ENCODE measurements at places on chromosomes 12 and 14. TPM values are rescaled to one million over a fixed set of nuclear protein-coding genes. Genes with fewer than 3 reads are reported as not detected.

- H3K27ac ChIP-seq: no peak overlapping the region
- DNase-seq: no peak
- H3K4me3 ChIP-seq: no peak overlapping the region
- no peaks in the 10 kb centered on the region for H3K36me3 ChIP-seq
- H3K27me3 ChIP-seq: no peaks in the 10 kb centered on the region
These were observed 542.1 kb upstream of the ATP2B1 start for GRCh38 chr12:90250766-90251165.

GRCh38 chr12:76670776-76671175, 93.1 kb upstream of the ZDHHC17 start:
- H3K27ac ChIP-seq: peak overlapping the region; percentile 22
- no peak overlapping the region for H3K4me3 ChIP-seq
- peak; percentile 68 for DNase-seq
- no peaks in the 10 kb centered on the region for H3K27me3 ChIP-seq

DNA sequence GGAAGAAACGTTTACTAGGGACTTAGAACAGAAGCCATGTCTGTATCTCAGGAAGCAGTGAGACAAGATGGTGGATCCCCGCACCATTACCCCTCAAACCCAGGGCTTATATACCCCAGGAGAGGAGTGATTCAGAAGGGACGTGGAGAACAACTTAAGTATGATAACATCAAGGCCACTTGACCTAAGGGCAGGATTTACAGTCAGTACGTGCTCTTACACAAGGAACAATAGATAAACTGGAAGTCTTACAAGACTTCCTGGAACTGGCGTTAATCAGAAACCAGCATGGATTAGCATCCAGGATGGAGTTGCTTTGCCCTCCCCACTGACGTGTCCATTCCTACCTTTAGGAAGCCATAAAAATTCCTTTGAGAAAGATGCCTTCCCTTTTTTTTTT, 8.6 kb upstream of the ETFBKMT start:
- DNase-seq: peak; percentile 6
- peaks cover 39% of the 10 kb centered on the region for H3K4me1 ChIP-seq
- H3K27me3 ChIP-seq: peaks cover 2% of the 10 kb centered on the region
- no peaks in the 10 kb centered on the region for H3K36me3 ChIP-seq
- no peak overlapping the region for H3K4me3 ChIP-seq

- no peaks in the 10 kb centered on the region for H3K27me3 ChIP-seq
- no peak for DNase-seq
- peaks cover 9% of the 10 kb centered on the region for H3K36me3 ChIP-seq
These were observed 272.0 kb downstream of the ZFP36L1 start for GRCh38 chr14:68520637-68521556.

- H3K4me1 ChIP-seq: no peaks in the 10 kb centered on the region
- no peak overlapping the region for H3K27ac ChIP-seq
- DNase-seq: no peak
- no peak overlapping the region for H3K4me3 ChIP-seq
- no peaks in the 10 kb centered on the region for H3K36me3 ChIP-seq
- peaks cover 23% of the 10 kb centered on the region for H3K27me3 ChIP-seq
These were observed 52.5 kb upstream of the VASH1 start for GRCh38 chr14:76708771-76709170.

- no peak overlapping the region for H3K27ac ChIP-seq
- no peaks in the 10 kb centered on the region for H3K4me1 ChIP-seq
- no peak for DNase-seq
- no peak overlapping the region for H3K4me3 ChIP-seq
- peaks cover 9% of the 10 kb centered on the region for H3K36me3 ChIP-seq
These were observed 19.7 kb downstream of the NUDT4 start for GRCh38 chr12:93397412-93397811.

DNA sequence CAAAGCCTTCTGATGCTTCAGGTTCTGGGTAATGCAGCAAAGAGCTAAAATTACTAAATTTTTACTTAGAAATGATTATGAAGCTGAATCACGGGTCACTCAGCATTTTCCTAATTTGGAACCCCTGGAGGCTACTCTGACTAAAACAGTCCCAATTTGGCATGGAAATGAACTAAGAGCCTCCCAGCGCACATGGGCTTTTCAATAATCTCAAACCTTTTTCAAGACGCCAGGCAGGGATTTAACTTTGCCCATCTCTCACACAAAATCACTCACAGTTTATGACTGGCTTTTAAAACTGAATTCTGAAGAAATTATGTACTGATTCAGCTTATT, 68.3 kb downstream of the LLPH start:
- H3K4me1 ChIP-seq: peaks cover 66% of the 10 kb centered on the region
- H3K27ac ChIP-seq: peak overlapping the region; percentile 47
- H3K27me3 ChIP-seq: no peaks in the 10 kb centered on the region
- peak overlapping the region; percentile 15 for H3K4me3 ChIP-seq

DNA sequence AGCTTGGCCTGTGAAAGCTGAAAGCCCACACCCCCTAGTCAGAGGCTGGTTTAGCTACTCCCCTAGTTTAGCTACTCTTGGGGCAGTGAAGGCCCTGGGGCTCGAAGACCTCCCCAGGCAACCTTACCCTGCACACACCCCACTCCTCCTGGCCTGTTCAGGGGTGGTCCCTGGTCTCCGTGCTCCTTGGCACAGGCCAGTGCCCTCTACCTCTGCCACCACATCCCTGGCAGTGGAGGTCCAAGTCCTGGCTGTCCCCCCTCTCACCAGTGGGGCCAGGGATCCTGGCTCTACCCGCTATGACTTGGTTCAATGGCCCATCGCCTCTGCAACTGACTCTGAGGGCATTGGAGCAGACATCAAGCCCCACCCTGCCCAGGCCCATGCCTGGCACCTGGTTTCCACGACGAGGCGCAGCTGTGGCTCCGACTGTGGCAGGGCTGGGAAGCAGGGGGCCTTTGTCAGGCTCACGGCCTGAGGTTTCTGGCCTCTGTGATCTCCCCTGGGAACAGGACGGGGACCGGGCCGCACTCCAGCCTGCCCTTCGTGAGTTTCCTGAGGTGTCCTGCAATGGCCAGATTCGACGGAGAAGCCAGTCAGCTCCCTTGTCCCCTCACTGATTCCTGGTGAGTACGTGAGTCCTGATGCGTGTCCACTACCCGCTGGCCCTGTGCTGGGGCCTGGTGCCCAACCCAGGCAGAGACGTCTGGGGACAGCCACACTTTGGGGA, 5.7 kb downstream of the TMEM121 start:
- no peak overlapping the region for H3K27ac ChIP-seq
- peaks cover 19% of the 10 kb centered on the region for H3K27me3 ChIP-seq
- H3K36me3 ChIP-seq: no peaks in the 10 kb centered on the region

DNA sequence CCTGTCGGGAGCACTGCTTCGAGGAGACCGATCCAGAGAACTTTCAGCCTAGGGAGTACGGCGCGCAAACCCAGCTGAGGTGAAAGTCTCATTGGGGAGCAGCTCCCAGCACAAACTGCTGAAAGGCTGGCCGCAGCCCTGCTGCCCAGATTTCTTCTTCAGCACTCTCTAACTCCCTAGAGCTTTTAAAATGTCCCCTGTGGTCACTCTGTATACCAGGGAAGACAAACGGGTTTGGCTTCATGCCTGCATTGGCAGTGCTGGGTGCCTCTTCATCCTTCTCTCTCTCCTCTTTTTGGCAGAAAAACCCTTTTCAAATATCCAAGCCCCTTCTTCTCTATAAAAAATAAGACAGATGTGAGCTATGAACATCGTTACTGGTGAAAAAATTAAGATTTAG, 34.9 kb downstream of the BBS10 start:
- H3K4me3 ChIP-seq: no peak overlapping the region
- H3K27ac ChIP-seq: no peak overlapping the region
- H3K27me3 ChIP-seq: peaks cover 2% of the 10 kb centered on the region
- DNase-seq: no peak
- H3K36me3 ChIP-seq: peaks cover 4% of the 10 kb centered on the region

- peaks cover 70% of the 10 kb centered on the region for H3K4me1 ChIP-seq
- no peak overlapping the region for H3K4me3 ChIP-seq
- 0 out of 2 replicates have a peak, but pooled peaks cover 19% of the 10 kb centered on the region for H3K36me3 ChIP-seq
- no peaks in the 10 kb centered on the region for H3K27me3 ChIP-seq
- H3K27ac ChIP-seq: peak overlapping the region; percentile 81
- peak; percentile 98 for DNase-seq
These were observed 172.2 kb downstream of the SNAPC1 start for GRCh38 chr14:61934385-61934784.

DNA sequence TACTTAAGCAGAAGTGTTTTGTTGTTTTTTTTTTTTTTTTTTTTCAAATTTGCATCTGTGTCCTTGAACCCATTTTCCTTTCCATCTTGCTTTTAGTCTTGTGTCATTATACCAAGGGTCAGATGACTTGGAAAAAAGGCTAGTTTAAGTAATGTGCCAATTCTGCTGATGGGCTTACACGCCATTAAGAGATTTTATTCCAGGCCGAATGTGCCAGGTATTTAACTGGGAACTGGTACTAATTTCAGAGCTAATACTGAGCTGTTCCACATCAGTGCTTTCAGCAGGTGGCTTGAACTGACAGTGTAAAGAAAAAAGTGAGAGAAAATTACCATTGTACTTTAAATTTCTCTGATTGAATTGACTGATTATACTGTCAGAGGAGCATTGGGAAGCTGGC, 224.9 kb downstream of the NPAS3 start:
- H3K27ac ChIP-seq: no peak overlapping the region
- no peak for DNase-seq
- H3K36me3 ChIP-seq: no peaks in the 10 kb centered on the region

DNA sequence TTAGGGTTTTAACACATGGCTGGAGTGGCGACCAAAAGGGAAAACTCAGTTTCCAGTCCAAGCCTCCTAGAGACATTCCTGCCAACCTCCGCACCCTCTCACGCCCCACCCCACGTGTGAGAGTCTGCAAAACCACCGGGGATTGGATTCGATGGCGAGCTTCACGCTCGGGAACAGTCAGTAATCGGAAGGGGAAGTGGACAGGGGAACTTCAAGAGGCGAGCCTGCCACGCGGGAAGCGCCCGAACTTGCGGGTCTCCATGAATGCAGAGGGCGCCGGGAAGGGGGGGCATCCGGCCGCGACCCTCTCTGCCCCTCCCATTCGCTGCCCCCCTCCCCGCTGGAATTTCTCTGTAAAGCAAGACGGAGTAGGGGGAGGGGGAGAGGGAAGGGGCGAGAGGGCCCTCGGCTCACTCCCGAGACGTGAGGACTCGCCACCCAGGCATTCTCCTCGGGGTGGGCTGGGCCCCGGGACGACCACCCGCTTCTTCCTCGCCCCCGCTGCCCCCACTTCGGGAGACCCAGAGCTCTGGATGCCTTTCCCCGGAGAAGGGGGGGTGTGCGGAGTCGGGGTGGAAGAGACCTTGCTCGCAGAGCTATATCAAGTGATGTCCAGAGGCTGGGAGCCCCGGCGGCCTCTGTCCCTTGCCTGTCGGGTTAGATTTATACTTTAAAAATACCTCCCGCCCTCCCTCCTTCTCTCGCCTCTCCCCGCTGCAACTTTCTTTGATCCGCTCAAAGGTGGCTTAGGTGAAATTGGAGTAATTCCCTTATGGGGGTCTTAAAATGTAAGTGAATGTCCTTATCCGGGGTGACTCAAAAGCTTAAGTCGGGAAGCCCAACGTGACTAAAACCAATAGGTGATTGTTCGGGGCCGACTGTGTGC, 2.5 kb upstream of the CCND2 start:
- H3K27ac ChIP-seq: no peak overlapping the region
- peaks cover 32% of the 10 kb centered on the region for H3K4me1 ChIP-seq
- DNase-seq: no peak
- H3K4me3 ChIP-seq: peak overlapping the region; percentile 77
- H3K27me3 ChIP-seq: peaks cover 63% of the 10 kb centered on the region

GRCh38 chr14:59295951-59296350, 107.5 kb downstream of the DAAM1 start:
- H3K27me3 ChIP-seq: 0 out of 2 replicates have a peak, but pooled peaks cover 2% of the 10 kb centered on the region
- no peak for DNase-seq
- peaks cover 38% of the 10 kb centered on the region for H3K4me1 ChIP-seq
- H3K36me3 ChIP-seq: peaks cover 11% of the 10 kb centered on the region

GRCh38 chr14:52755607-52756316, 25.8 kb downstream of the STYX start:
- no peaks in the 10 kb centered on the region for H3K4me1 ChIP-seq
- no peaks in the 10 kb centered on the region for H3K36me3 ChIP-seq
- no peak for DNase-seq
- no peak overlapping the region for H3K4me3 ChIP-seq

GRCh38 chr12:25052914-25053211, 104.0 kb upstream of the BCAT1 start:
- no peak overlapping the region for H3K27ac ChIP-seq
- H3K36me3 ChIP-seq: no peaks in the 10 kb centered on the region
- peaks cover 9% of the 10 kb centered on the region for H3K4me1 ChIP-seq

DNA sequence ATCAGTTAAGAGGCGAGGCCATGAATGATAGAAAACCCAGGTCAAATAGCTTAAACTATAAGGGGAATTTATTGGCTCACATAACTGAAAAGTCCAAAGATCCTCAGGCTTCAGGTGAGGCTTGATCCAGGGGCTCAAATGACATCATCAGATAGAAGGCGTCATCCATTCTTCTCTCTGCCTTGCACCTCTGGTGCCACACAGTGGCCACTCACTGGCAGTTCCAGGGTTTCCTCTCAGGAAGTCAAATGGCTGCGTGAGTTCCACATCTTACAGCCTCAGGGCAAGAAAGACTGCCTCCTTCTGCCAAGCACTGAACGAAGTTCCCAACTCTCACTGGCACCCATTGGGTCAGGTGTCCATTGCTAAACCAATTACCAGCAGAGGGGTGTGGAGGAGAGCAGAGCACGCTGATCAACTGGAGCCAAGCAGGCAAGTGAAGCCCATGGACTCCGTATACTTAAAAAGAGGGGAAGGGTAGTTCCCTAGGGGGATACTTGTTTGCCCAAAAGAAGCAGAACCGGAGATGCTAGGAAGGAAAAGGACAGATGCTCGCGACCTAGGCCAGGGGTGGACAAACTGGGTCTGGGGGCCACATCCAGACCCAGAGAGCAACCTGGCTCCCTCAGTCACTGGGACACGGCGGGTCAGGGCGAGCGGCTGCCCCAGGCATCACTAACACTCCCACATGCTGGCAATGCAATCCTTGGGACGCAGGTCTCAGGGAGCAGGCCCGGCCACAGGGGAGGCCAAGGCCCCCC, 69.3 kb downstream of the SERPINA3 start:
- DNase-seq: no peak
- no peaks in the 10 kb centered on the region for H3K36me3 ChIP-seq
- peaks cover 3% of the 10 kb centered on the region for H3K27me3 ChIP-seq
- H3K27ac ChIP-seq: no peak overlapping the region

- H3K4me3 ChIP-seq: no peak overlapping the region
- no peaks in the 10 kb centered on the region for H3K36me3 ChIP-seq
- no peak overlapping the region for H3K27ac ChIP-seq
- H3K4me1 ChIP-seq: no peaks in the 10 kb centered on the region
- no peak for DNase-seq
- H3K27me3 ChIP-seq: peaks cover 15% of the 10 kb centered on the region
These were observed 160.5 kb downstream of the ANO2 start for GRCh38 chr12:5784462-5785130.

- DNase-seq: no peak
- H3K4me3 ChIP-seq: no peak overlapping the region
- no peaks in the 10 kb centered on the region for H3K36me3 ChIP-seq
- no peak overlapping the region for H3K27ac ChIP-seq
These were observed 90.5 kb downstream of the CHST11 start for GRCh38 chr12:104547235-104547634.

Gene ADAM21
- 0.56 TPM for total RNA-seq

Gene MFAP5
- 167 TPM for total RNA-seq

Gene OR6C2
- not detected for total RNA-seq

Gene FSCB
- total RNA-seq: not detected

Gene BIN2
- total RNA-seq: not detected

Data from HFFc6 (cell line).